ENCODE measurements at places on chromosomes 2 and 18.

- no peak for DNase-seq
Observed at GRCh38 chr18:44916429-44917207, 235.9 kb downstream of the SETBP1 start.

- DNase-seq = no peak
Observed at GRCh38 chr18:27143580-27144287, 41.4 kb downstream of the CHST9 start.

- no peak for DNase-seq
Observed at GRCh38 chr2:197345846-197346370, 35.3 kb upstream of the ANKRD44 start.

- DNase-seq = no peak
Observed at GRCh38 chr2:11155381-11156035, at the start of gene SLC66A3. SLC66A3 (plus strand) TSS chr2:11155467; CDS start chr2:11155547, 80 bp downstream.

DNA sequence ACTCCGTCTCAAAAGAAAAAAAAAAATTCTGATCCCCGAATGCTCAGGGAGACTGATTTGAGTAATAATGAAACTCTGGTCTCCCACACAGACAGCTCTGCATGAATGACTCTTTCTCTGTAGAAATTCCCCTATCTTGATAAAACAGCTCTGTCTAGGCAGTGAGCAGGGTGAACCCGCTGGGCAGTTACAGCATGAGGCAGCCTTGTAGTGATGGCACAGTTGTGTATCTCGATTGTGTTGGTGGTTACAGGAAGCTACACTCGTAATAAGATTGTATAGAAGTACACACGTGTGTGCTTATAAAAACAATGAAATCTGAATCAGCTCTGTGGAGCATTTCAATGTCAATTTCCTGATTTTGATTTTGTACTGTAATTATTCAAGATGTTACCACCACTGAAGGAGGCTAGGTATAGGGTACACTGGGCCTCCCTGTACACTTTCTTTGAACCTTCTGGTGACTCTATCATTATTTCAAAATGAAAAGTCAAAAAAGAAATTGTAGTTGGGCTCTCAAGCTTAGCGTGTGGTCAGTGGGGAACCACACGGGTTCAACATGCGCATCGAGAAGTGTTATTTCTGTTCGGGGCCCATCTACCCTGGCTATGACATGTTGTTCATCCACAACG lies 34.9 kb upstream of the ATP8B1 start:
- DNase-seq = peak; percentile 38

DNA sequence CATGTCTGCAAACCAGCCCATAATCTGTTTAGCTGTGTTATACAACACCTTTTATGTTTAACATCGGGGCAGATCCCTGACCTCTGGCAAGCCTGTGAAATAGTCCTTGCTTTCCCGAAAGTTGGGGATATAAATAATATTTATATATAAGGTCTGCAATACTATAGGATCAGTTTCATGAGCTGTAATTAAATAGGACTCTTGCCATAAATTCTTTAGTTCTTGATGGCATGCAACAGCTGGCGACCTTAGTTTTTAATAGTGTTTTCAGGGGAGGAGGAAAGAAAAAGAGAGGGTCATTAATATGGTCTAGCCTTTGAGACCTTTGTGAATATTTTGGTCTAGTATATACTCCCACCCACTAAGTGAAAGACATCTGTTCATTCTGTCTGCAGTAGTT lies 166.5 kb downstream of the MTX2 start:
- no peak for DNase-seq

GRCh38 chr2:200624658-200625057 lies 38.8 kb downstream of the AOX1 start:
- DNase-seq = no peak

- DNase-seq = no peak
Observed at GRCh38 chr18:21598726-21599584, 1.5 kb downstream of the ESCO1 start.

DNA sequence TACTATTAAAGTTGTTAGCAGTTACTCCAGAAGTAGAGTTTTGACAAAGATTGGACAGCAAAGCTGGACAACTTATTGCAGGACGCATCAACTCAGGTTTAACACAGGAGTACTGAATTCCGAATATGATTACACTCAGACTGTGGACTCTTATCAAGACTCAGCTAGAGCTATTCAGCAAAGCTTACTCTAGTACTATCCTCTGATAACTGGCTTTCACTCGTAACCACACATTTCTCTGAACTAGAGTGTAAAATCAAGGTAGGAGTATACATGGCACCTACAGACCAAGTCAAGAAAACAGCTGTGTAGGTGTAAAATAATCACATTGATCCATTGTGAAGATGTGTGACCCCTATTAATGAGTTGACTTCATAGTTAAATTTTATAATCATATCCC lies 154.2 kb downstream of the RIT2 start:
- no peak for DNase-seq

DNA sequence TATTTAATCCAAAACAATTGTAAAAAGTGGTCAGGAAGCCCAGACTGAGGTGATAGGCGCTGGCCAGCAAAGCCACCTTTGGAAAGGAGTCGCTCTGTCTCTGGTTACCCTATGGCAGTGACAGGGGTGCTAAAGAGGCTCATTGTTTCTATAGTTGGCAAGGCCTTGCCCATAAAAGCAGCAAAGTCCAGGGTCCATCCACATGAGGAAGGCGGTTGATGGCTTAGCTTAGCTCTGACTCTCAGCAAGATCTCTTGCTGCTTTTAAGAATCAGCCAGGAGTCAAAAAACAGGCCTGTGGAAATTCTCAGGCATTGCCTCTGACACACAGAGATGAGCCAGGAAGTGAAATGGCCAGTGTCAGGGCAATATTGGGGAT lies 57.8 kb upstream of the CYP26B1 start:
- no peak for DNase-seq

DNA sequence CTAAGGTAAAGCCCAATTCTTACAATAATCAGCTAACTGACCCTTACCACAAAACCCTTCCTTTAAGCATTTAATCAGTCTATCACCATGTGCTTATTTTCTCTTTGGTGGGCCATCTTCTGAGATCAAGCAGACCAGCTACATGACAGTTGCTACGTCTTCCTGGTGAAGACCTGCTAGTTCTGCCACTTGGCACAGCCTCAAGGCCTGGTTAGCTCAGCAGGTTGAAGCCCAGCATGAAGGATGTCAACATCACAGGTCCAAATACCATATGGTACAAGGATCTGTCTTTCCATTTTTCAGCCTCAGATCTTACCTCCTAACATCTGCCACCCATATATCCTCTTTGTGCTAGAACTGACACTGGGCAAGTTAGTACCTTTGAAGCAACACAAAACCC lies 636.9 kb downstream of the LRP1B start:
- no peak for DNase-seq

DNA sequence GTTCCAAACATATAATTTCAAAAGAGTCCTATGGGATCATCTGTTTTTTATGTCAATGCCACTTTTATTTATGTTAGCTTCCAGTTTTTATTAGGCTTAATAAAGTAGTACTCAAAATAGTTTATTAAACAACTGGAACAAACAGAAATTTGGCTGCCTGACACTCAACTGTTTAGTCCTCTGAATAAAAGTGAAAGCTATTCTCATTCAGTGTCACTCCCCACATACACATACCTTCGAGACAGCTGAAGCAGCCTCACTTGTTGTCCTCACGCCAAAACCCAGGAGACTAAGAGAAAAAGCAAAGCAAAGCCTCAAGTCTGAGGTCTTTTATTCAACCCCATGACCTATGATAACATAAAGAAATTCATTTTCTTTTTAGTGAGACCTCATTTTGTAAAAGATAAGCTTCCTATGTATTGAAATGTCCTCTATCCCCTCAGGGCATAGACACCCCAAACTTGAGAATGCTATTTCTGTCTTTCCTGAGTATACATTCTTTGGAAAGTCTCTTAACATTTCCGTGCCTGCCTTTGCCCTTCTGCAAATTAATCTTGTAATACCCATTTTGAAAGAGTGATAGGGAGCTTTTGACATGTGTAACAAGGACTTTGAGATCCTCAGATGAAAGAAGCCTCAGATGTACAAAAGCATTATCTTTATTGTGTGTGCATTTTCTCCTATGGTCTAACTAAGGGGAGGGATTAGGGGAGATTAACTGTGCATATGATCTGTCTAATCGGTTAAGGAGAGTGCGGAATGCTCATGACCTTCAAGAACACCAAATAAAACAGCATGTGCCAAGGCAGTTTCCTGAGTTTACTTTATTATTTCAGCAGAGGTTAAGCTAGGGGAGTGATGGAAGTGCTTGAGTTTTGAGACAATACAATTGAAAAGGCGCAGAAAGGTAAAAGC lies 1523.7 kb upstream of the PIK3C3 start:
- DNase-seq = no peak

DNA sequence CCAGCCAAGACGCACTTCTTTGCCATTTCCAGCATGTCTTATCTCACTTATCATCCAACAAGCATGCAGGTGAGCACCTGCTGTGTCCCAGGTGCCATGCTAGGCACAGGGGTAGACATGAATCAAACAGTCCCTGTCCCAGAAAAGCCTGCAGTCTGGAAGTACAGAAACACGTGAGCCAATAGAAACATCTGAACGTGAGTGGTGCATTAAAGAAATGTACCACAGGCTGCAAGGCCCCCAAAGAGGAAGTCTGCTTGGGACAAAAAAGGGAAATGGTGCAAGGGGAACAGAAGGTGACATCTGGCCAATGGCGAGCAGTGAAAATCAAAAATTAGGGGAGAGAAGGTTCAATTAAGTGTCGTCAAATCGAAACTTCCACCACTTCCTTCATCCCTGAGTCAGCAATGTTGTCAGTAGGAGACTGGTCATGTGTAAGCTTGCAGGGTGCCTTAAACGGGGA lies 17.6 kb upstream of the TMEM247 start:
- DNase-seq = peak; percentile 27

- no peak for DNase-seq
Observed at GRCh38 chr2:98866033-98866432, 70.0 kb downstream of the CRACDL start.

DNA sequence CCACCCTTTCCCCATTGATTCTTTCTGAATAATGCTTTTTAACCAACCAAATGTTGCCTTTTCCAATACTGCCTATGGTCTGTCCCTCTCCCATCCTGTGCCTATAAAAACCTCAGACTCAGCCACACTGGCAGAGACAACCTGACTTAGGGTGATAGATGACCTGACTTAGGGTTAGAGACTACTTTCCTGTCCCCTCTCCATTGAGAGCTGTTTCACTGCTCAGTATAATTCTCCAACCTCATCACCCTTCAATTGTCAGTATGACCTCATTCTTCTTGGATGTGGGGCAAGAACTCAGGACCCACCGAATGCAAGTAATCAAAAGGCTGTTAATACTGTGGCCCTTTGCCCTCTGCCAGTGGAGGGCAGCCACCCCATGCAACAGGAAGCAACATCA lies 182.3 kb upstream of the STK17B start:
- no peak for DNase-seq

DNA sequence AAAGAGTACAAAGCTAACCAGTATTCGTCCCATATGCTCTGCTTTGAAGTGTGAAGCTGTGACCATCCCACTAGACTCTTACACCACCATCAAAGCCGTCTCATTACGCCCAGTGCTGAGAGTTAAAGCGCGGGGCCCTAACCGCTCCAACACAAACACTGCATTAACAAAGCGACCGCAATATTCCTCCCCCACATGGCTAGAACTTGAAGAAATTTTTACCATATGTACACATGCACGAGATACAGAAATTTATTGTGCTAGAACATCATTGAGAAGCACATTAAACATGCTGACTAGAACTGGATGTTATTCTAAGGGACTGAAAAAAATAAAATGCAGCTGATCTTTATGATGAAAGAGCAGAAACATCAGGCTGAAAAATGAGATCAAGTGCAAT lies 20.5 kb downstream of the FTCDNL1 start:
- DNase-seq = no peak

DNA sequence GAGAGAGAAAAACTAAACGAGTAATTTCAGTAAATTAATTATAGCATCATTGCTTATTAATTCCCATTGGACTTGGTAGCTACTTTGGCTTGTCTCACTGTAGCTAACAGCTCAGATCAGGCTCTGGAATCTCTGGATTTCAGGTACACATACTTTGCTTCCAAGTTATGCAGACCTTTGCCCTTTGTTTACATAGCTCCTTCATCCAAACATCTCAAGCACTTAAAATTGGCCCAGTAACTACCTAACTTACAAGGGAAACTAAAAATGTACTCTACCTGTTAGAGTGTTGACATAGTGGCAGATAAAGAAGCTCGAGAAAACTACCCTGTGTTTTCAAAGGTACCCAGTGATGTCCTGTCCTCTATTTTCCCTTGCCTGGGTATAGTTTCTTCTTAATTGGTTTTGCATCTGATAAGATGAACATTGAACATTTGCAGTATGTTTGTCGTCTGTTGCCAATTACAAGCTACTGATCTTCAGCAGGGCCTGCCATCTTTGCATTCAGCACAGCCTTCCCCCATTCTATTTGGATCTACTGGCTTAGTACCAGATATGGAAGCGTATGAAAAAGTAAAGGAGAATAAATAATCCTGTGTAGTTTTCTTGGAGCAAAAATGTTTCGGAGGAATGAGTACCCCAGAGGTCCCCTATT lies 601.5 kb upstream of the FANCL start:
- DNase-seq = no peak

DNA sequence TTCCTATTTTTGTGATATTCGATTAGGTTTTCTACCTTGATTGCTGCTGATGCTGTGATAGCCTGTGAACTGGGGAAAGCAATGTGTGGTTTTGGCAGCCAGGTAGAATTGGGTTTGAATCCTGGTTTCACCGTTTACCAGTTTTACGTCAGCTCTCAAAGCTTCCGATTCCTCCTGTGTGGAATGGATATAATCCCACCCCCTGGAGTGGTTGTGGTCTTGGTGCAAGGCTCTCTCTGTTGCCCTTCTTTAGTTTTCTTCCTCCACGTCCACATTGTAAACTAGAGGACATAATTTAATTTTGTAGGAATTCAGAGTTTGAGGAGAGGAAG lies 45.0 kb downstream of the PHLPP1 start:
- DNase-seq = no peak

DNA sequence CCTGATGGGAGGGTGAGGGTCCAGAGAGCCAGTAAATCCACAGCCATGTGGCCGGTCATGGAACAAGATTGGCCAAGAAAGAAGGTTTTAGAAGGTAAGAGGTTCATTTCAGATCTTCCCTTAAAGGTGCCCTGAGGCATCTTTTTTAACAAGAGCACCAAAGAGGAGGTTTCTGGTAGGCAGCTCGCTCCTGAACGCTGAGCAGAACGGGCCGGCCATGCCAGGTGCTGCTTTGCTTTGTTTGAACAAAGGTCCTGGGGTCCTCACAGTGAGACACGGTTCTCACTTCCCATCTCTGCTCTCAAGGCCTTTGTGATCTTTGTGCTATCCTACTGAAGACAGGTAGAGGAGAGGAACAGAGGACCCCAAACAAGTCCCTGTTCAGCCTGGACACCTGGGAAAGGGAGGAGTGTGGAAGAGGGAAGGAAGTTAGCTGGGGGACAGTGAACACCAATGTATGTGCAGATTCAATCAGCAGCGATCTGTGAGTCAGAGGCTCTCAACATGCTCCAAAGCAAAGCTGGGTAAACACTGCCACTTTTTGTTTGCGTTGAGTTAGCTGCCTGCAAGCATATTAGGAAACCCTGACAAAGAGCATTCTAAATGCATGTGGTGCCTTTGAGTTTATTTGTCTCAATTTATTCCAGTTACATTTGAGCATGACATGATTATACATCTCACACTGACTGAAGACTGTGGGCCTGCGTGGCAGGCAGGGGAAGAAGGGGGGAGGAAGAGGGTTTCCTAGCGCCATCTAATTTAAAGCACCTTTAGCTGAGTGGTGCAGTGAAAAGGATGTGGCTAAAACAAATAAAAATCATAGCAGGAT lies 102.4 kb downstream of the ASB1 start:
- no peak for DNase-seq

- DNase-seq = no peak
Observed at GRCh38 chr2:19033240-19033639, 325.2 kb downstream of the OSR1 start.

- peak; percentile 30 for DNase-seq
Observed at GRCh38 chr2:39494784-39495251, 57.7 kb upstream of the MAP4K3 start.

- peak; percentile 51 for DNase-seq
Observed at GRCh38 chr2:12430407-12431133, 286.2 kb upstream of the TRIB2 start.

Data from GM13976 (cell line).